ENCODE measurements at places on chromosomes 2 and 18. TPM values are rescaled to one million over a fixed set of nuclear protein-coding genes. Genes with fewer than 3 reads are reported as not detected.

The FOXD4L1 gene
- total RNA-seq, result 0.30 TPM

The ANKRD53 gene
- total RNA-seq, result not detected

The TMEM247 gene
- total RNA-seq, result not detected

The GPR75 gene
- 0.91 TPM for total RNA-seq

The RPL37A gene
- 3,972 TPM for total RNA-seq

The HOXD11 gene
- total RNA-seq, result not detected

The NRP2 gene
- 3.0 TPM for total RNA-seq

The TCF7L1 gene
- total RNA-seq, result 0.11 TPM

The TANC1 gene
- 1.8 TPM for total RNA-seq

- no peak for DNase-seq
These were observed 30.4 kb upstream of the GMCL1 start for GRCh38 chr2:69798909-69799526.

GRCh38 chr2:190929919-190930318, 49.3 kb downstream of the GLS start:
- DNase-seq, result no peak

GRCh38 chr2:99861376-99861760, 281.0 kb downstream of the AFF3 start:
- no peak for DNase-seq

DNA sequence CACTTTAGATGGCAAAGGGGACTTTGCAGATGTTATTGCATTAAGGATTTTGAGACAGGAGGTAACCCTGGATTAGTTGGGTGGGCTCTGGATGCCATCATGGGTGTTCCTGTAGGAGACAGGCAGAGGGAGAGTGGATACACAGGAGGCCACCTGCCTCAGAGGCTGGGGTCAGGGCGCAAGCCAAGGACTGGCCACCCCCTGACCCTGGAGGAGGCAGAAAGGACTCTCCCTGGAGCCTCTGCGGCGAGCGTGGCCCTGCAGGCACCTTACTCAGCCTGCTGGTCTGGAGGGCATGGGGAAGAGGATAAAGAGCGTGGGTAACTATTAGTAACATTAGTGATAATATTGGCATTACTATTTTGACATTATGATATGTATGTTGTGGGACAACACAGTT, 21.6 kb upstream of the OTOS start:
- DNase-seq, result no peak

DNA sequence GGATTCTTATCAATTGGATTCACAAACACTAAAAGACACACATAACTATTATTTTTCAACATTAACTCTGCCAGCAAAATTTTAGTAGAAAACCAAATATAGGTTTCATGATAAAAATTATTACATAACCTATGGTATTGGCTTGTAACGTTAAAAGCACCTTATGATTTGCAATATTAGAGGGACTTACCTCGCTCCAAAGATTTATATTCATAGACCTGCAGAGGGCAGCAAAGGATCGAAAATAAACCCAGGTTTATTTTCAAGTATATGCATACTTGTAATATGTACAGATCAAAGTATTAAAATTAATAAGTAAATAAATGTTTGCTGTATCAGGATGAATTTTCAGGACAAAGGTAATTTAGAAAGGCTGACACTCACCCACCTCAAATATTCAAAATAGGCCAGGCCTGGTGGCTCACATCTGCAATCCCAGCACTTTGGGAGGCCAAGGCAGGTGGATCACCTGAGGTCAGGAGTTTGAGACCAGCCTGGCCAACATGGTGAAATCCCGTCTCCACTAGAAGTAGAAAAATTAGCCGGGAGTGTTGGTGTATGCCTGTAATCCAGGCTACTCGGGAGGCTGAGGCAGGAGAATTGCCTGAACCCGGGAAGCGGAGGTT, 45.3 kb downstream of the LRPPRC start:
- no peak for DNase-seq

DNA sequence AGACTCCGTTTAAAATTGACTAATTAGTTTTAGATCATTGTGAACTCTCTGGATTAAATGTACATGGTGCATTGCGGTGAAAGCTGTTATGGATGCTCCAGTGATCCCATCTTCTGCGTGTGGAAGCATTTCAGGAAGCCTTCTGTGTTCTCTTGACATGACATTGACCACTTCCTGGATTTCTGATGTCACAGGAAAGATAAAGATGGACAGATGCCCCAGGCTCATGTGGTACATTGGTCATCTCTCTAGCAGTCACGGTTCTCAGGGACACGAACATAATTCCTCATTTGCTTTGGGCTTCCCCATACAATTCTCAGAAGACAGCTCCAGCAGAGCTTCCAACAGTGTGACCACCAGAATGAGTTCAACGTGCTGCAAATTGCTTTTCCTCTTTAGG, 26.9 kb downstream of the AGAP1 start:
- DNase-seq, result no peak

DNA sequence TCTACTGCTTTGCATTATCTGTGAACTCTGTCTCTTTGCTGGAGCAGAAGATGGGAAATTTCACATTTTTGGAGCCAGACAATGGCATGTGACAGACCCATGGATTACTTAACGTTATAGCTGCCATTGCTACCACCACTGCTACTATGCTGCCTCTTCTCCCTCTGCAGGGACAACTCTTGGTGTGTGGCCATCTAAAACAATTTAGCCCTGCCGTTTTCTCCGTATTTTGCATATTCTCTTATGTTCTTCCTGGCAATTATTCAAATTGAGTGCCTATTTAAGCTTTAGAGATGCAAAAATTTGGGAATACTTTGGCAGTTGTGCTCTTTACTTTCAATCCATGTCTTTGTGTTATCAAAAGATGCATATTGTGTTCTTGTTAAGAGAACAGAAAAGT, 386.8 kb downstream of the XIRP2 start:
- DNase-seq, result no peak

GRCh38 chr2:204061241-204061640, 124.7 kb downstream of the ICOS start:
- DNase-seq, result no peak

DNA sequence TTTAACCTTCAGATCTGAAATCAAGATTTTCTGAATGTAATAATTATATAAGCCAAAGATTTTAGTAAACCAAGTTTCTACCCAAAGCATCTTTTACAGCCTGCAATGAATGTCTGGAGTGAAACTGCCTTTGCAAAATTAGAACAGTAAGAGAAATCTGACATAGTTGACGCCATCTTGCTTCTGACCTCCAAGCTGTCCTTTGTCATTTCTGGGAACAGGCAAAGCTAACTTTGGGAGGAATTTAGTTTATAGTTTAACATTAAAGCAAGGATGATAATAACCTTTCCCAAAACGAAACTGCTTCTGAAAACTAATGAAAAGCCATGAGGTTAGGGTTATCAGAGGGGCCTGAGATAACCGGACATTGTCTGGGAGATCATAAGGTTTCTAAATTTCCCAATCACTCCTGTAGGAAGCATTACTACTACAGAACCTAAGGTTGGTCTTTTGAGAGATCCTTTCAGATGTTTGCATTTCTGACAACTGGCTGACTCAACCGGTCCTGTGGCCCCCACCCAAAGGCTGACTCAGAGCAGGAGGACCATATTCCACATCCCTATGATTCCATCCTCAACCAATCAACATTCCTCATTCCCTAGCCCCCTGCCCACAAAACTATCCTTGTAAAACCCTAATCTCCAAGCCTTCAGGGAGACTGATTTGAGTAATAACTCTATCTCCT, 124.5 kb downstream of the TMEM131 start:
- DNase-seq, result no peak

- peak; percentile 39 for DNase-seq
These were observed 145.6 kb downstream of the TGIF1 start for GRCh38 chr18:3595369-3596273.
